D721Med (cell line): ENCODE measurements at places on chromosomes 3 and 15.

GRCh38 chr15:44381236-44381635 lies 46.2 kb upstream of the CTDSPL2 start:
- DNase-seq: no peak

DNA sequence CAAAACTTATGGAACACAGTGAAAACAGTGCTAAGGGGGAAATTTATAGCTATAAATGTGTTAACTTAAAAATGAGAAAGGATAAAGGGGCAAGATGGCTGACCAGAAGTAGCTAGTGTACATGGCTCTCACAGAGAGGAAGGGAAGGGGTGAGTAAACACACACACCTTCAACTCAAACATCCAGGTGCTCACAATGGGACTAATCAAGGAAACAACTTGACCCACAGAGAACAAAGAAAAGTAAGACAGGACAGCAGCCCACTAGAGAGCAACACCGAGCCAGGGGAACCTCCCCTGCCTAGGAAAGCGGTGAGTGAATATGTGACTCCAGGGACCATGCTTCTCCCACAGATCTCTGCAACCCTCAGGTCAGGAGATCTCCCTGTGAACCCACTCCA lies 85.0 kb upstream of the UBP1 start:
- no peak for DNase-seq

GRCh38 chr3:50028346-50028745 lies 60.4 kb upstream of the RBM5 start:
- no peak for DNase-seq

DNA sequence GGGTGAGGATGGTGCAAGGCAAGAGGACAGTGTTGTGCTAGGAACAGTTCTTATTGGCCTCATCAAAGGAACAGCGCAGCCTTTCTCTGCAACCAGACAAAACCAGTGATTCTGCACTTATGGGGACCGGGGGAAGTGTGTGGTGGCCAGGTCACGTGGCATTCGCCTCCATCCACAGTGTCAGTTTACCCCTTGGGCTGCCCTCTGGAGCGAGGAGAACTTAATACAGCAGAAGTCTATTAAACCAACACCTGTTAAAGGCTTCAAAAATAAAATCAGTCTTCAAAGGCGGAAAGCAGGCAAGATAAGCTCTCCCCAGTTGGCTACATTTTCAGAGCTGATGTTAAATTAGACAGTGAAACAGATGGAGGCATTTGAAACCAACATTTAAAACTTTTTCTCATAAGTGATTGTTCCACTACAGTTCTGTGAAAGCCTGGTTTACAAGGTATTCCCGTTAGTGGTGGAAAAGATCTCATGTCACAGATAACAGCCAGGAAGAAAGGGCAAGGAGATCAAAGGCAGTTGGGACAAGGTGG lies 75.2 kb downstream of the LRIG1 start:
- no peak for DNase-seq

DNA sequence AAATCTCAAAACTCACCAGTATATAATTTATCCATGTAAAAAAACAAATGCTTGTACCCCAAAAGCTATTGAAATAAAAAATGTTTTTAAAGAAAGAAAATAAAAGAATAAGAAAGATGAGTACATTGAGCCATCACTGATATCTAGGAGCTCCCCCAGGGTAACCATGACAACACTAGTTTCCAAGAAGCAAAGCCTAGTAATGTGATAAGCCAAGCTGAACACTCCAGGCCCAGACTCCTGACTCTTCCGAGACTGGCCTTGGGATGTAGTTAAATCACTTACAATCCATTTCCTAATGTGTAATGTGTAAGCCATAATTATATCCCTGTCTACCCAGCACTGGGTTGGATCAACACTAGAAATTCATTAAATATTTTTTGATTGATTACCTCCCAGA lies 21.1 kb upstream of the ATP8B4 start:
- DNase-seq: no peak

DNA sequence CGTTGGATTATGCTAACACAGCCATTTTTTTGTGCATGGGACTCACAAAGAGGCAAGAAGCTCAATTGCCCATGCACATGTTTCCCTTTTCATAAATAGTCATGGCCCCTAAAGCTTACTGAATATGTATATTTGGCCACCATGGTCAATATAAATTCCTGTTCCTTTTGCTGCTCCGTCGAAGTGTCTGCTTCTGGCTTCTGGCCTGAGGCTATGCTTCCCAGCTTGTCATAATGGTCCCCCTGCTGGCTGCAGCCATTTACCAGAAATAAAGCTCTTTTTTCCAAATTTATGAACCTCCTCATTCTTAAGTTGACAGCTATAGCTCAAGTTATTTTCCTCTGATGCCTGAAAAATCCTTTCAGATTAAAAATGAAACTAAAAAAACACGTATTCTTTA lies 602.1 kb downstream of the VGLL3 start:
- DNase-seq: no peak

GRCh38 chr3:13869761-13870343 lies 10.0 kb downstream of the WNT7A start:
- DNase-seq: no peak

DNA sequence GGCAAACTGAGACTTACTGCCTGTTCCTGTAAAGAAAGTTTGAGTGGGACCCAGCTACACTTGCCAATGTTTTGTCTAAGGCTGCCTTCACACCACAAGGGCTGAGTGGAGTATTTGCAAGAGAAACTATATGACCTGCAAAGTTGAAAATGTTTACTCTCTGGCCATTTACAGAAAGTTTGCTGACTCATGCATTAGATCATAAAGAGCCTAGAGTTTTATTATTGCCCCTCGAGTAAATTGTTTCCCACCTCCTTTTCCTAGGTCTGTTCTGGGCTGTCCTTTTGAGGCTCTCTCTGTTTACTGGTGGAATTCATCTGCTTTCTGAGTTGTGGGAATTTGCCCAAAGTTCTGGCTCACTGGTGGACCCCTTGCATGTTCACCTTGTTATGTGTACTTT lies 6.7 kb upstream of the PROK2 start:
- DNase-seq: no peak

DNA sequence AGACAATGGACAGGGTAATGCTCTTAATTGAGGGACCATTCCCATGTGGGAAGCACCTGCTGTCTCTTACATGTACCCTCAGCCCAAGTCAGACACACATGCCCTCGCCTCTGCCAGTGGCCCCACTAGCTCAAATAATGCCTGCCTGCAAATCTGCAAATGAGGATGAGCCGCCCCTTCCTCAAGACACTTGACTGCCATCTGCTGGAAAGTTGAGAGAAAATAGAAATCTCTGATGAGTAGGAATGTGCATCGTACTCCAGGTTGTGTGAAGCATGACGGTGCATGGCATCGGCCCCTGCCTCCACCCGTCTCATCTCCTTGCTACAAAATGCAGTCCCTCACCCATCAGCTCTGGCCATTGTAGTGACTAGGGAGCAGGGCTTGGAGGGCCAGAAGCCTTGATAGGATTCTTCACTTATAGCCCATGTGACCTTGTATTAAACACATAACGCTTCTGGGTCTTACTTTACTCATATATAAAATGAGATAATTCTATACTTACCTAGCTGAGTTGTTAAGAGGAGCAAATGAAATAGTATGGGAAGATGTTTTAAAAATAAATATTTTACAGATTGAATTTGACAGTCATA lies 6.3 kb upstream of the SCN5A start:
- no peak for DNase-seq

- no peak for DNase-seq
Measured at GRCh38 chr15:76064375-76064774, 4.6 kb downstream of the TMEM266 start.

DNA sequence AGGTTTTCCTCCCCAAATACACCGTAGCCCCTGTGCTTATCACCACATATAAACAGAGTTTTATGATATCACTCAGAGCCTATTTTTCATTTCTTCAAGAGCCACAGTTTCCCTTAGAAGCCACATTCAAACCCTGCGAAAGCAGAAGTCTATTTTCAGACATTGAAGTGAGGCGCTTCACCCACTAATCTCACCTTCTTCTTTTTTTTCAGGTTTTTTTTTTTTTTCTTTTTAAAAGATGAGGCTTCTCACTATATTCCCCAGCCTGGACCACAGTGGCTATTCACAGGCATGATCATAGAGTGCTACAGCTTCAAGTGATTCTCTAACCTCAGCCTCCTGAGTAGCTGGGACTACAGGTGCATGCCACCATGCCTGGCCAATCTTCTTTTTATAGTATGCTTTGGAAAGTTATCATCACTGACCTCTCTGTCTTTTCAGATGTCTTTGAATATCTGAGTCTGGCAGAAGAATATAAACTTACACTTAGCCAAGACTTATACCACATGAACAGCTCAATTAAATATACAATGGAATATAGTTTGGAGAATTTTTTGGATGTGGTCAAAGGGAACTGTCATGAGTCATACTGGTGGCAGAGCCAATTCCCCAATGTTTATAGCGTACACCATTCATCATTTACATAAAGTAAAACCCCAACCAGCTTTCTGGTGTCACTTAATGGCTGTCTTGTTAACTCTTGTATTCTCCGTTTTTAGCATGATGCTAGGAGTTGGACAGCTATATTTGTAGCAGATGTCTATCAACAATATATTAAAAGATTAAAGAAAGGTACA lies 59.7 kb upstream of the CCDC50 start:
- no peak for DNase-seq

- no peak for DNase-seq
Measured at GRCh38 chr3:147384210-147385058, 21.9 kb downstream of the ZIC4 start.

DNA sequence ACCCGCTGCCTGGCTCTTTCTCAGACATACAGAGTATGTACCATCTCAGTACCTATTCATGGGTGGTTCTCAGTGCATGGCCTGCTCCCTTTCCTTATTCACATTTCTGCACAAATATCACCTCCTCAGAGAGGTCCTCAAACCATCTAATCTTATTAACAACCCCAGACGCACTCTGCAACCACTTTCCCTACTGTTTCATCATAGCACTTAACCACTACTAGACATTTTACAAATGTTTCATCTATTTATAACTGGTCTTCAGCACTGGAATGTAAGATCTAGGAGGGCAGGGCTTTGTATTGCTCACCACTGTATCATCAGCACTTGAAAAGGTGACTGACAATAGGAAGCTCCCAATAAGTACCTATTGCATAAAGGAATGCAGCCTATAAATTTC lies 45.1 kb downstream of the TNIK start:
- no peak for DNase-seq

GRCh38 chr3:61608711-61609110 lies 47.3 kb downstream of the PTPRG start:
- peak; percentile 62 for DNase-seq

DNA sequence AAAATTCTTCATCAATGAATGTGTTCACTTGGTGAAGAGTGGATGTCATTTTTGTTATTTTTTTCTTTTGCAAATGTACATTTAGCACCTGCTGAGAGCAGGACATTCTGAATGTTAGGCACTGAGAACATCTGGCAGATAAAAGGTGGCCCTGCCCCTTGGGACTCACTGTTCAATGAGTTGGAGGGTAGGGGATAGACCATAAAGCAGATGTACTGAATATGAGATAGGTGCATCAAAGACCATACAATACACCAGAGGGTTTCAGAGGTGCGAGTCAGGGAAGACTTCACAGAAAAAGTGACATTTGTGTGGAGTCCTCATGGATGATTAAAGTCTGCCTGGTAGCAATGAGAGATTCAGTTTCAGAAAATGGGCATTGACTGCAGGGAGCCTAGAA lies 34.2 kb downstream of the EEFSEC start:
- no peak for DNase-seq
